ENCODE measurements at places on chromosomes 5 and 9. TPM values are rescaled to one million over a fixed set of nuclear protein-coding genes. Genes with fewer than 3 reads are reported as not detected.

The GLIPR2 gene
- total RNA-seq = 101 TPM

The ZNF879 gene
- 2.9 TPM for total RNA-seq

The CD14 gene
- total RNA-seq = not detected

The KIF4B gene
- total RNA-seq = not detected

The TLX3 gene
- total RNA-seq = not detected

The CCDC152 gene
- total RNA-seq = not detected

The SLC23A1 gene
- not detected for total RNA-seq

The PRR7 gene
- 4.8 TPM for total RNA-seq

The IL7R gene
- 0.50 TPM for total RNA-seq

The EIF4E1B gene
- not detected for total RNA-seq

The HABP4 gene
- 19.3 TPM for total RNA-seq

The COL23A1 gene
- total RNA-seq = 0.15 TPM

The SPINK7 gene
- not detected for total RNA-seq

- no peak for DNase-seq
Measured at GRCh38 chr9:98607152-98607551, 101.6 kb downstream of the GABBR2 start.

GRCh38 chr5:141508798-141509611 lies 20.1 kb downstream of the PCDHGC5 start:
- no peak for DNase-seq

DNA sequence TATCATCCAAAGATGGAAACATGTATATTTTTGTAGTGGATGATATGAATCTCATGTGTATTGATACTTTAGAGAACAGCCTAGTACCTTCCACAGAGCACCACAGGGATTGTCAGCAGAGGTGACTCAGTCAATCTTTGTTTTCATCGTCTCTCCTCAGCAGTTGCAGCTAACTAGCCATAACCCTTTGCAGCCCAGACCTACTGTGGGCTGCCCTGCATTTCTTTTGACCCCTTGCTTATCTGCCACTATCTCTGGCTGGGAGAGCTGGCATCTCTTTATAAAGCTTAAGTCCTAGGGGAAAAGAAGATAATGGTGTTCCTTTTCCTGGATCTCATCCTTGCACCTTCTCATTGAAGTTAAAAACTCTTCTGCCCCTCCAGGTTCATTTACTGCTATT lies 28.7 kb downstream of the HMGCR start:
- no peak for DNase-seq

- DNase-seq = no peak
Measured at GRCh38 chr5:179612577-179613459, 10.7 kb downstream of the HNRNPH1 start.

GRCh38 chr5:73564675-73565074 lies 764 bp downstream of the ANKRA2 start:
- DNase-seq = no peak

- no peak for DNase-seq
Measured at GRCh38 chr9:82939451-82939850, 123.5 kb downstream of the RASEF start.

GRCh38 chr9:112495614-112496013 lies 9.0 kb downstream of the KIAA1958 start:
- DNase-seq = no peak

DNA sequence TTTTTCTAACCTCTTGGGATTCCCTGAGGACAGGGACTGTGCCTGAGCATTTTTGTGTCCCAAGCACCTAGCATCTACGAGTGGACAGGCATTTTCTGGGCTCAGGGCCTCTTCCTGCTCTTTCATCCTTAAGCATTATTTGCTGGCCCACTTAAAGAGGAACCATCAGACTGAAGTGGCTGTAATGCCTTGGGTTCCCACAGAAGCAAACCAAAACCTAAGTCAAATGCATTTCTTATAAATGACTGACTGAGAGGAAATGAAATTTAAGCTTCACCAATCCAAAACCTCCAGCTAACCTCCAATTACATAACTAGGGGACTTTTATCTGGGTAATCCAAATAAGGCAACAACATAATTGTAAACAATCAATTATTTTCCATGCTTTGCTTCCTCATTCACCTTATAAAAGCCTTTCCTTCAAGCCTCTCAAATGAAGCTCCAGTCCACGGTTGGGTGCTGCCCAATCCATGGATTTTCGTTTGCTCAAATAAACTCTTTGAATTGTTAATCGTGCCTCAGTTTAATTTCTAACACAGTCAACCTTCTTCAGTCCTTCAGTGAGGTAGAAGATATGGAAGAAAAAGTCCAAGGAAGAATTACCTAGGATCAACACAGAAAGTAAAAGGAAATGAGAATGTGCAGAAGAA lies 25.3 kb upstream of the SLC31A2 start:
- DNase-seq = no peak

GRCh38 chr9:95037789-95038521 lies 279.6 kb downstream of the FANCC start:
- DNase-seq = no peak

DNA sequence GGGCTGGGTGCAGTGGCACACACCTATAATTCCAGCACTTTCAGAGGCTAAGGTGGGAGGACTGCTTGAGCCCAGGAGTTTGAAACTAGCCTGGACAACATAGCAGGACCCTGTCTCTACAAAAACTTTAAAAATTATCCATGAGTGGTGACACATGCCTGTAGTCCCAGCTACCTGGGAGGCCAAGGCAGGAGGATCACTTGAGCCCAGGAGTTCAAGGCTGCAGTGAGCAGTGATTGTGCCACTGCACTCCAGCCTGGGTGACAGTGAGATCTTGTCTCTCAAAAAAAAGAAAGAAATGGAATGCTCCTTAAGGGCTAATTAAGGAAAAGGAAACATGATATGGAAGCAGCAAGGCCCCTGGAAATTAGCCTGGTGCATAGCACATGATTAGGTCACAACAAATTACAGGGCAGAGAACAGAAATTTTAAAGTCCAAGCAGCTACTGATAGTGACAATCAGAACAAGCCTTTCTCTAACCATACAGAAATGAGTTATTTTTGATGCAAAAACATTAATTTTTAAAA lies 19.5 kb downstream of the ANKH start:
- no peak for DNase-seq

- DNase-seq = no peak
Measured at GRCh38 chr9:98495530-98495929, 213.2 kb downstream of the GABBR2 start.

DNA sequence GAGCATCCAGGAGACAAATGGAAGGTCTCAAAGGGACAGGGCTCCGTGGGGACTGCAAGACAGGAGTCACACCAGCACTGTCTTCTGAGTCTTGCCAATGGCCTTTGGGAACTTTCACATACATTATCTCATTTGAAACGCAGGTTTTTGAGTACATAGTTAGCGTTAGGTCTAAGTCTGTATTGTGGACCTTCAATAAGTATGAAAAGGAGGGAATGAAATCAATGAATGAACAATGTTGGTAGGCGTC lies 442 bp upstream of the DCTN4 start:
- no peak for DNase-seq

DNA sequence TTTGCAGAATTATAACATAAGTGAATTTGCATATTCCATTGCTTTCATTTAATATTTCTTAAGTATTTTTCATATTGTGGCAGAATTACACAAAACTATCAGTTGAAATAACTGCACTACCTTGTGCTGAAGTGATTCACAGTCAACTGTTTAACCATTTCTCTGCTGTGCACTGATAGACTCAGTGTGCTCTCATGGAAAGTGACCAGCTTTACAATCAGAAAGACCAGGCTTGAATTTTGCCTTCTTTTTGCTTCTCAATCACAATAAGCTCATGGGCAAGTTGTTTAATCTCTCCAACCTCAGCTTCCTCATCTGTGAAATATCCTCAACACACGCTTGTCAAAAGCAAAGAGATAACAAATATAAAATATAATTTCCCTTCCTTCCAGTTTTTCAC lies 18.3 kb downstream of the CDK5RAP2 start:
- DNase-seq = no peak

DNA sequence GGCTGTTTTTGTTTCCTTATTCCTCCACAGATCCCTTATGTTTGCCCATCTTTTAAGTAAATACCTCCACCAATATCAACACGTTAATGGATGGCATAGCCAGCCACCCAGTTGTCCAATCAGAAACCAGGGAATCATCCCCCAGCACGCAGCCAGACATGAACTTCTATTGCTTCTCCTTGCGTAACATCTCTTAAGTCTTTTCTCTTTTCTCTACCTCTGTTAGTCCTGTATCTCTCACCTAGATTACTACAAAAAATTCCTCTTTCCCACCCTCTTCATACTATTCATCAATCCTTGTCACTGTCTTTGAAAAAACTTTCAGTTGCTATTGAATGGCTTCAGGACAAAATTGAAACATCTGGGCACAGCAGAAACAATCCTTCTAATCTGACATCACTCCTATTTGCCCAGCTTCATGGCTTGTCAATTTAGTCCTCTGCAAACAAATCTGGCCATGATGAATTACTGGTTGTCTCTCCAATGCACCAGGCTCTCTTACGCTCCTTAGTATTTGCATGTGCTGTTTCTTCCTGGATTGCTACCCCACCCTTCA lies 349.3 kb downstream of the RAB3C start:
- DNase-seq = no peak

- DNase-seq = no peak
Measured at GRCh38 chr9:114697951-114698351, 16.0 kb upstream of the TEX48 start.

- DNase-seq = no peak
Measured at GRCh38 chr5:154078272-154078671, 39.5 kb downstream of the MFAP3 start.

- DNase-seq = no peak
Measured at GRCh38 chr9:108441726-108442125, 414.1 kb downstream of the ACTL7B start.
